ENCODE measurements at places on chromosomes 2 and 18.

DNA sequence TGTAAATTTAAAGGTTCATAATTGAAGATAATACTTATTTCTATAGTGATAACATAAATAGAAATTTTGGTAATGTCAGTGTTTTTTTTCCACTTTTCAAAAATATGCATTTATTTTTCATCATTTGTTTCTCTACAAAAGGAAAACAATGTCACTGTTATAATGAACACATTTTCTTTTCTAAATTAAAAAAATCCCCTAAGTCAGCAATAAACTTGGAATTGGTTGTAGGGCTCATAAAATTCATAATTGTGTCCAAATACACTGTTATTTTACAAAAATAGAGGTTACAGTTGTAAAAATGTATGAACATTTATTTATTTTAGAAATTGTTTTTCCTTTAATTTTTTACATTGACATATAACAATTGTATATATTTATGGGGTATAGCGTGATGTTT is 26.4 kb upstream of the SERPINB12 start:
- DNase-seq: no peak

DNA sequence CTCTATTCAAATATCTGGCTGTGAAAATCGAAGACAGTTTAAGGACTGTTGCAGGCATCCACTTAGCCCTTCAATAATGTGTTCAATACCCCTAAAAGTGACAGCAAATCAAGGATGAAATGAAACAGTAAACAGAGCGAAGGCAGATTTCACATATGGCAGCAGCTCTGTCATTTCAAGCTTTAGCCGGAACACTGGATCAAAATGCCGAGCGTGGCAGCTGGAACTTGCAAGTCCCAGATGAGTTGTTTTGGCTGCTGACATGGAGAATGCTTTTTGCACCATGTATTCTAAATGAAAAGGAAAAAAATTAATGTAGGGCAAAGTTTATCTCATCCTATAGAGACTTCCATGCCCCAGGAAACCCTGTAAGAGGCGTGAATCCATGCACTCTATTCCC is 18.0 kb downstream of the LRRC30 start:
- DNase-seq: no peak

DNA sequence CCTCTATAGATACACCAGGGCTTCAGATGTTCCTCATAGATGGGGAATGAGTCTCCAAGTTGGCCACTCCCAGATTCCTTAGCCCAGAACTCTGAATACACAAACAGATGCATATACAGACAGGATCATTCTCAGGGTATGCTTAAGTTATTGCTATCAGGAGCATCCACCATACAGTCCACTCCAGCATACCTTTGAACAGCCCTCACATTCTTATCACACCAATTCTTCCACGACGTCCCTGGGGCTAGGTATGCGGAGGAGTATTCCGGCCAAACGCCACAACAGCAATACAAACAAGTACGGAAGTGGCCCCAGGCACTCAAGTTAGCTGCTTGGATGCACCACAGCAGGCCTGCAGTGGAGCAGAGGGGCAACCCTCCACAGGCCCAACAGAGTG is 312.5 kb upstream of the CHAC2 start:
- DNase-seq: no peak

DNA sequence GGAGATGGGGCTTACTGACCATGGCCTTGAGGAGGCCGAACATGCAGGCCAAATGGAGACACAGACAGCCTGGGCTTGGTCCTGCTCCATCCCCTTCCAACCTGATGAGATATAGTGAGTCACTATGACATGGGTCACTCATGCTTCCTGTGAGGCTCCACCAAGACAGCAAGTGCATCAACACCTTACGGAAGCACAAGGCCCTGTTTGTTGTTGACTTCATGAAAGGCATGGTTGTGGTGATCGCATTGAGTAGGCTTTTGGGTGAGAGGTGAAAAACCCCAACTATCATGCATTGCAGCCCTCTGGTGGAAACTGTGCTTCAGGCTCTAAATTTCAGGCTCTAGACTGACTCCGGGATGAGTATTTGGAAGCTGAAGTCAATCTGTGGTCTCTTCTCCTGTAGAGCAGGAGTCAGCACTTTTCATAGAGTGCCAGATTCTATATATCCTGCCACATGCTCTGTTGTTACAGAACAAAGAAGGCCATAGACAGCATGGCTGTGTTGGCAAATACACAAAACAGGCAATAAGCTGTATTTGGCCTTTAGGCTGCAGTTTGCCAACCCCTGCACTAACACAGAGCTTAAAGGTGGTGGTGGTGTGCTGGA is 10.1 kb downstream of the IL37 start:
- no peak for DNase-seq
